ENCODE measurements at places on chromosomes 2 and 18.

- no peak for DNase-seq
Measured at GRCh38 chr2:190763901-190764514, 115.1 kb downstream of the NAB1 start.

GRCh38 chr2:10555810-10556111, 107.6 kb upstream of the ODC1 start:
- no peak for DNase-seq

DNA sequence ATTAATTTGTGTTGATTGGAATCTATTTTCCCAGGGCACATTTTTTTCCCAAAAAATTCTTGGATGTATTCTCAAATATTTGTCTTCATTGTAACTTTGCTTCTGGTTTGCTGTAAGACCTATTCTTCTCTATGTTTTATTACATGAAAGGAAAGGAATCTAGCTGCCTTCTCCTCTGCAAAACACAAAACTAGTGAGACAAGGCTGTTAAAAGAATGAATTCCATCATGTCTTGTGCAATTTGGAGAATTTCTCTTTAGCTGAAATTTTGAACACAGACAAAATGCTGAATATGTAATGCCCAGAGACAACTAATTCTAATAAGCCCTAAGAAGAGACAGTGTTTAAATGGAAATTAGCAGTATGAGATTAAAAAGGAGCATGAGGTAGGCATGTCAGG, 275.9 kb downstream of the CDH20 start:
- DNase-seq = no peak

GRCh38 chr2:200962811-200963123, 693 bp downstream of the ORC2 start:
- DNase-seq = no peak

- DNase-seq = no peak
Measured at GRCh38 chr2:62370321-62371250, 135.4 kb downstream of the TMEM17 start.

DNA sequence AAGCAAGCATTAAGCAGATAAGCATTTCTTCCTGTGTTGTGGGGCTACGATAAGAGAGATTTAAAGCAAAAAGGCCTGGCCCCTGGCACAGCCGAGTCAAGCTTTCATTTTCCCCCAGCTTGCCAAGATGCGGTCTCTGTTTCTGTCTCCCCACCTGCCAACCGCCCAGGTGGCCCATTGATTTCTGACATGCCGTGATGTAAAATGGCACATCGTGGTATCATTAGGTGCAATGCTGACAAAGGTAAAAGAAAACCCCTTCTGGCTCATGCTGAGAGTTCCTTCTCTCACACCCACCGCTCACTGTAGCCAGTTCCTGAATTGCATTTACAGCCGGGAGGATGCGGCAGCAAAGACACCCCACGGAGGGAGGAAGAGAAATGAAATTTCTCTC, 62.8 kb downstream of the BOD1L2 start:
- DNase-seq = no peak

- peak; percentile 38 for DNase-seq
Measured at GRCh38 chr2:3651691-3652648, 6.0 kb upstream of the ALLC start.

- peak; percentile 30 for DNase-seq
Measured at GRCh38 chr2:47890711-47891368, 15.5 kb downstream of the FBXO11 start.

- no peak for DNase-seq
Measured at GRCh38 chr2:214079032-214079431, 331.8 kb upstream of the VWC2L start.
